ENCODE measurements at places on chromosomes 2 and 18. TPM values are rescaled to one million over a fixed set of nuclear protein-coding genes. Genes with fewer than 3 reads are reported as not detected.

IGFBP2 gene
- 33.5 TPM for total RNA-seq

- no peak overlapping the region for H3K27ac ChIP-seq
- H3K27me3 ChIP-seq = no peaks in the 10 kb centered on the region
- no peak for DNase-seq
- H3K4me3 ChIP-seq = no peak overlapping the region
- H3K4me1 ChIP-seq = no peaks in the 10 kb centered on the region
These were observed 72.6 kb upstream of the FIGN start for GRCh38 chr2:163808406-163808805.

C2orf80 gene
- total RNA-seq = not detected

DNA sequence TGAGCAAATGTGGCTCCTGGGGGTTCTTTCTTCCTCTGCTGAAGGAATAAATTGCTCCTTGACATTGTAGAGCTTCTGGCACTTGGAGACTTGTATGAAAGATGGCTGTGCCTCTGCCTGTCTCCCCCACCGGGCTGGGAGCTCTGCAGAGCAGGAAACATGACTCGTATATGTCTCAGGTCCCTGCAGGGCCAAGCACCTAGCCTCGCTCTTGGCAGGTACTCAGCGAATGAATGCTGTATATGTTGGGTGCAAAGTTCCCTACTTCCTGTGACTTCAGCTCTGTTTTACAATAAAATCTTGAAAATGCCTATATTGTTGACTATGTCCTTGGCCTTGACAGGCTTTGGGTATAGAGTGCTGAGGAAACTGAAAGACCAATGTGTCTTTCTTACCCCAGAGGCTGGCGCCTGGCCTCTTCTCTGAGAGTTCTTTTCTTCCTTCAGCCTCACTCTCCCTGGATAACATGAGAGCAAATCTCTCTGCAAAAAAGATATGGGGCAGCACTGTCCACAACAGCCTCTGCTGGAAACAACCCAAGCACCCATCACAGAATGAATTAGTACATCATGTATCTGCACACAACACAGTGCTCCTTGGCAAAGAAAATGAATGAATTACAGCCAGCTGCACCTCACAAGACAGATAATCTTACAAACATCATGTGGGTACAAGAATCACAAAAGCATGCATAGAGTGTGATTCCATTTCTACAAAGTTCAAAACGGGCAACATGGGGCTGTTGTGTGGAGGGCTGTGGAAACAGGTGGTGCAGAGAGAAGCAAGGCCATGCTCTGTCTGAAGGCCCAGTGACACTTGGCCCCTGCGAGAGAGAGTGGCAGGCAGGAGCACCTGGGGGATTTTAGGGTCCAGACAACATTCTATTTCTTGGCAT lies 6.6 kb downstream of the IL1RN start:
- no peaks in the 10 kb centered on the region for H3K4me1 ChIP-seq
- no peak overlapping the region for H3K4me3 ChIP-seq
- H3K36me3 ChIP-seq = no peaks in the 10 kb centered on the region
- H3K27ac ChIP-seq = no peak overlapping the region
- H3K27me3 ChIP-seq = peaks cover 23% of the 10 kb centered on the region

GRCh38 chr2:227256605-227257004 lies 68.4 kb upstream of the MFF start:
- no peaks in the 10 kb centered on the region for H3K27me3 ChIP-seq
- no peaks in the 10 kb centered on the region for H3K36me3 ChIP-seq
- no peak for DNase-seq
- no peak overlapping the region for H3K27ac ChIP-seq

GRCh38 chr2:3970791-3971651 lies 267.6 kb downstream of the DCDC2C start:
- H3K36me3 ChIP-seq = no peaks in the 10 kb centered on the region
- DNase-seq = no peak
- H3K4me1 ChIP-seq = no peaks in the 10 kb centered on the region
- no peak overlapping the region for H3K4me3 ChIP-seq
- H3K27me3 ChIP-seq = no peaks in the 10 kb centered on the region

GRCh38 chr2:183519371-183520056 lies 395.3 kb downstream of the NUP35 start:
- DNase-seq = no peak
- H3K4me3 ChIP-seq = no peak overlapping the region
- H3K27me3 ChIP-seq = no peaks in the 10 kb centered on the region
- H3K36me3 ChIP-seq = no peaks in the 10 kb centered on the region

Measured in IMR-90 (cell line).